ENCODE measurements at places on chromosomes 5 and 9. TPM values are rescaled to one million over a fixed set of nuclear protein-coding genes. Genes with fewer than 3 reads are reported as not detected.

The IL3 gene
- not detected for total RNA-seq

The TIMD4 gene
- 0.40 TPM for total RNA-seq

GRCh38 chr9:114172981-114173833, 17.9 kb downstream of the COL27A1 start:
- H3K36me3 ChIP-seq, result peaks cover 27% of the 10 kb centered on the region
- peaks cover 58% of the 10 kb centered on the region for H3K4me1 ChIP-seq
- no peak overlapping the region for H3K4me3 ChIP-seq
- no peaks in the 10 kb centered on the region for H3K27me3 ChIP-seq
- H3K27ac ChIP-seq, result peak overlapping the region; percentile 4
- DNase-seq, result no peak

- DNase-seq, result no peak
- H3K4me3 ChIP-seq, result no peak overlapping the region
- H3K27me3 ChIP-seq, result no peaks in the 10 kb centered on the region
These were observed 61.4 kb upstream of the TRIO start for GRCh38 chr5:14081791-14082190.
